ENCODE measurements at places on chromosomes 2 and 18. TPM values are rescaled to one million over a fixed set of nuclear protein-coding genes. Genes with fewer than 3 reads are reported as not detected.

DNA sequence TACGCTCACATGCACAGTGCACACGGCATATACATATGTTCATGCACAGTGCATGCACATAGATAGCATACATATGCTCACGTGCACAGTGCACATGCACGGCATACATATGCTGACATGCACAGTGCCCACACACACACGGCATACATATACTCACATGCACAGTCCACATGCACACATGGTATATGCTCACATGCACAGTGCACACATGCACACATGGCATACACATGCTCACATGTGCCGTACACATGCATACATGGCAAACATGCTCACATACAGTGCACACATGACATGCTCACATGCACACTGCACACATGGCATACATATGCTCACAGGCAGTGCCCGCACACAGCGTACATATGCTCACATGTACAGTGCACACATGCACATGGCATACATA lies 97.7 kb upstream of the CTDP1 start:
- no peaks in the 10 kb centered on the region for H3K36me3 ChIP-seq
- peaks cover 6% of the 10 kb centered on the region for H3K4me1 ChIP-seq
- H3K4me3 ChIP-seq: no peak overlapping the region
- no peak for DNase-seq

UGT1A9 gene
- not detected for total RNA-seq

LHCGR gene
- not detected for total RNA-seq

DNA sequence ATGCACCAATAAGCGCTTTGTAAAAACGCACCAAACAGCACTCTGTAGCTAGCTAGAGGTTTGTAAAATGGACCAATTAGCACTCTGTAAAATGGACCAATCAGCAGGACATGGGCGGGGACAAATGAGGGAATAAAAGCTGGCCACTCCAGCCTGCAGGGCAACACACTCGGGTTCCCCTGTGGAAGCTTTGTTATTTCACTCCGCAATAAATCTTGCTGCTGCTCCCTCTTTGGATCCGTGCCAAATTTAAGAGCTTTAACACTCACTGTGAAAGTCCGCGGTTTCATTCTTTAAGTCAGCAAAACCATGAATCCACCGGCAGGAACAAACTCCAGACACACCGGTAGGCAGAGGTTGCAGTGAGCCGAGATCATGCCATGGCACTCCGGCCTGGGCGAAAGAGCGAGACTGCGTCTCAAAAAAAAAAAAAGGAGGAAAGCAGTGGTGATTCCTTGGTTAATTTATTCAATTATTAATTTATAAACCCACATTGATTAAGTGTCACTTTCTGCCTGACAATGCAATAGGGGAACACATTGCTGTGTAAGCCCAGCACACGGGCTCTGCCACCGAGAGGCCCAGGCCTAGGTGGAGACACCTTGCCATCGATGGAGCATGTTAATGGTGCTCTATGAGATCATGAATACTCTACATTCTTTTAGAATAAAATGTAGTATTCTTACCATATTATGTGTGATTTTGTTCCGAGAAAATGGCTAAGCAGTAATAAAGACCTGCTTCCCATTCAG lies 687.6 kb upstream of the HS6ST1 start:
- H3K36me3 ChIP-seq: no peaks in the 10 kb centered on the region
- DNase-seq: peak; percentile 2
- no peaks in the 10 kb centered on the region for H3K4me1 ChIP-seq
- H3K27me3 ChIP-seq: no peaks in the 10 kb centered on the region

DNA sequence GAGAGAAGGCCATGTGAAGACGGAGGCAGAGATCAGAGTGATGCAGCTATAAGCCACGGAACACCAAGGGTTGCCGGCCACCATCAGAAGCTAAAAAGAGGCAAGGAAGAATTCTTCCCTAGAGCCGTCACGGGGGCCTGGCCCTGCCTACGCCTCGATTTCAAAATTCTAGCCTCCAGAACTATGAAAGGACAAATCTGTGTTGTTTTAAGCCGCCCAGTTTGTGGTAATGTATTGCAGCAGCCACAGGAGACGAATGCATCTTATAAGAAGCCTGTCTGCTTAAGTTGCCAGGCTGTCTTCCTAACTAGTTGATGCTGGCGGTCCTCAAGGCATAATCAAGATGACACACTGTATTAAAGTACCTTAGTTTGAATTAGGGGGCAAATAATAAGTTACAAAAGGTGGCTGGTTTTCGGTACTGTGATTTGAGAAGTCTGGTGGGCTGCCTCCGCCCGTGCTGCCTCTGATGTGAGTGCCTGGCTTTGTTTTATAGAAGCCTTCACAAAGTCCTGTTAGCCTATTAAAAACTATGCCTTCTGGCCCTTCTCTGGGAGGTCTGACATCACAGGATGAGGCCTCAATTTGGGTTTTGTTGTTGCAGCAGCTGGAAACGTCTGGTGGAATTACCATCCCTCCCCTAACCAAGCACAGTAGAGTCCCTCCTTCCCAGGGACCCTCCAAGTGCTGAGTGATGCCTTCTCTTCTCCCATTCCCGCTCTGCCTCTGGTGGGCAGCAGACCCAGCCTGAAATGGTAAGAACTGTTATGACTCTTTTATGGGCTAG lies 53.6 kb downstream of the SRD5A2 start:
- no peaks in the 10 kb centered on the region for H3K36me3 ChIP-seq
- H3K27ac ChIP-seq: no peak overlapping the region
- no peak overlapping the region for H3K4me3 ChIP-seq
- no peaks in the 10 kb centered on the region for H3K27me3 ChIP-seq
- no peaks in the 10 kb centered on the region for H3K4me1 ChIP-seq

PLEKHB2 gene
- total RNA-seq: 86.6 TPM

GRCh38 chr2:38600921-38601455 lies 1.7 kb downstream of the HNRNPLL start:
- no peaks in the 10 kb centered on the region for H3K27me3 ChIP-seq
- peak overlapping the region; percentile 98 for H3K27ac ChIP-seq
- no peak for DNase-seq
- no peaks in the 10 kb centered on the region for H3K36me3 ChIP-seq

RESP18 gene
- not detected for total RNA-seq

VWC2L gene
- not detected for total RNA-seq

MAPK4 gene
- 0.89 TPM for total RNA-seq

PNPT1 gene
- 27.1 TPM for total RNA-seq

SAG gene
- not detected for total RNA-seq

GRCh38 chr2:214410918-214411554 lies at the start of gene VWC2L:
Gene VWC2L, plus strand, starts transcription at chr2:214411054. Its CDS starts 3,140 bp downstream, at chr2:214414194.
- H3K4me3 ChIP-seq: no peak within 1 kb of the TSS
- H3K27me3 ChIP-seq: no peaks in the 10 kb centered on the region
- H3K36me3 ChIP-seq: no peaks in the 10 kb centered on the region
- peak; percentile 63 for DNase-seq

DNA sequence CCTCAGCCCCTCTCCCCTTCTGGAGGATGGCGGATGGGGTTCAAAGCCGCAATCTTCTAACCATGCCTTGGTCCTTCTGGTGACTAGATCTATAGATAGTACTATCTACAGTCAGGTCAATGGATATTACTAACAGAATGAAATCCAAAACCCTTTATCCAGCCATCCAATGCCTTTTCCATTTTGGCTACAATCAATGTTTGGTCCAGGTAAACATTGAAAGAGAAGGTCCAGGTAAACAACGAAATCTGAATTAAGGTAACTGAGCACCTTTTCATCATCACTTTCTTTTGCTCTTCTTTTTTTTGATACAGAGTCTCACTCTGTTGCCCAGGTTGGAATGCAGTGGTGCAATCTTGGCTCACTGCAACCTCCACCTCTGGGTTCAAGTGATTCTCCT lies 9.7 kb downstream of the PPP4R3B start:
- no peaks in the 10 kb centered on the region for H3K36me3 ChIP-seq
- H3K4me3 ChIP-seq: no peak overlapping the region
- DNase-seq: no peak

EFHD1 gene
- 3.8 TPM for total RNA-seq

DNA sequence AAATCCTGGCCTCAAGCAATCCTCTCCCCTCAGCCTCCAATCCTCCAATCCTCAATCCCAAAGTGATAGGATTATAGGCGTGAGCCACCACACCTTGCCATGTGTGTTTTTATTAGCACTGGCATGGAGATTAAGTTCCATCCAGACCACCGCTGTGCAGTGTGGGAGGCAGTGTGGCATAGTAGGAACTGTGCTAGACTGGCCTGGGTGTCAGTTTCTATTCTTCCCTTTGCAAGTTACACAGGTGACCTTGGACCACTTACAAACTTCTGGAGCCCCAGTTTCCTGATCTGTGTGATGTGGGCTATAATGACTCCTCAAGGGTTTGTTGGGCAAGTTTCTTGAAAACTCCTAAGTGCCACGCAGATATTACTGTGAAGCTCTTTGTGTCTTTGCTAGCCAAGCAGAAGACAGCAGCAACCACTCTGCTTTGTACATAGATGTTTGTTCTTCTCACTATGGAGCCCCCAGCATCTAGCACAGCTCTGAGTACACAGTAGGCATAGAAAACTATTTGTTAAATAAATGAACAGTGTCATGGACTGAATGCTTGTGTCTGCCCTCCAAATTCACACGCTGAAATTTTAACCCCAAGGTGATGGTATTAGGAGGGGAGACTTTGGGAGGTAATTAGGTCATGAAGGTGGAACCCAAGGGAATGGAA lies 93.0 kb downstream of the LBH start:
- H3K27ac ChIP-seq: no peak overlapping the region
- H3K27me3 ChIP-seq: no peaks in the 10 kb centered on the region
- DNase-seq: no peak
- no peak overlapping the region for H3K4me3 ChIP-seq
- no peaks in the 10 kb centered on the region for H3K4me1 ChIP-seq
- no peaks in the 10 kb centered on the region for H3K36me3 ChIP-seq

DLX2 gene
- total RNA-seq: not detected

DNA sequence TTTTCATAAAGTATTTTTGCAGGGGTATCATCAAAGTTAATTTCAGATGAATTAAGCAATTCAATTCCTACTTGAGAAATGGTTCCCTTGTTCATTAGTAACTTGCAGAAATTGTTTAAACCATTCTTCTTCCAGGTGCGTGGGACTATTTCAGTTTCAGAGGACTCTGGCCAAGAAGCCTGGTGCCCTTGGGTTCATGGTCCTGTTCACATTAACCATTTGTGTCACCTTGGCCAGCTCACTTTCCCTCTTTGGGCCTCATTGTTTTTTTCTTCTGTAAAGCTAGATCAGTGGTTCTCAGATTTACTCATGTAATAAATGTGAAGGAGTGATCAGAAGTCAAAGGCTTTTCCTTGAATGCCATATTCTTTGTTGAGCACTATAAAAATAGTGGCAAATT lies 112.4 kb upstream of the BZW1 start:
- no peaks in the 10 kb centered on the region for H3K4me1 ChIP-seq
- H3K27me3 ChIP-seq: no peaks in the 10 kb centered on the region
- H3K36me3 ChIP-seq: no peaks in the 10 kb centered on the region

FIGN gene
- total RNA-seq: 6.3 TPM

GRCh38 chr18:7202169-7202568 lies 28.7 kb upstream of the LRRC30 start:
- peaks cover 5% of the 10 kb centered on the region for H3K4me1 ChIP-seq
- H3K27me3 ChIP-seq: no peaks in the 10 kb centered on the region
- no peaks in the 10 kb centered on the region for H3K36me3 ChIP-seq
- no peak overlapping the region for H3K4me3 ChIP-seq

DNA sequence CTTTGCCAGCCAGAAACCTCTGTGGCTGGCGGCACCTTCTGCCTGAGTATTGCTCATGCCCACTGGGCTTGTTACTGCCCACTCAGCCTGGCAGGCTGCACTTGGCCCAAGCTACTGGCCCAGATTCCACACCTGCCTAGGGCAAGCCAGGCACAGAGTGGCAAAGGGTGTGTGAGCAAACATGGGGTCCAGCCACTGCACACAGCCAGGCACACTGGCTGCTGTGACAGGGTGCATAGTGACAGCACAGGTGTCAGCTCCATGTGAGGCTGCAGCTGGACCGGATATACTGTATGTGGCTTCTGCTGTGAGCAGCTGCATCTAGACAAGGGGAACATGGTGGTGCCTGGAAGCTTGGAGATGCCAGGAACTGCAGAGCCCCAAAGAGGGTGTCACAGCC lies 113.9 kb downstream of the COPS8 start:
- no peak overlapping the region for H3K4me3 ChIP-seq
- no peak for DNase-seq
- H3K27ac ChIP-seq: peak overlapping the region; percentile 39

DNA sequence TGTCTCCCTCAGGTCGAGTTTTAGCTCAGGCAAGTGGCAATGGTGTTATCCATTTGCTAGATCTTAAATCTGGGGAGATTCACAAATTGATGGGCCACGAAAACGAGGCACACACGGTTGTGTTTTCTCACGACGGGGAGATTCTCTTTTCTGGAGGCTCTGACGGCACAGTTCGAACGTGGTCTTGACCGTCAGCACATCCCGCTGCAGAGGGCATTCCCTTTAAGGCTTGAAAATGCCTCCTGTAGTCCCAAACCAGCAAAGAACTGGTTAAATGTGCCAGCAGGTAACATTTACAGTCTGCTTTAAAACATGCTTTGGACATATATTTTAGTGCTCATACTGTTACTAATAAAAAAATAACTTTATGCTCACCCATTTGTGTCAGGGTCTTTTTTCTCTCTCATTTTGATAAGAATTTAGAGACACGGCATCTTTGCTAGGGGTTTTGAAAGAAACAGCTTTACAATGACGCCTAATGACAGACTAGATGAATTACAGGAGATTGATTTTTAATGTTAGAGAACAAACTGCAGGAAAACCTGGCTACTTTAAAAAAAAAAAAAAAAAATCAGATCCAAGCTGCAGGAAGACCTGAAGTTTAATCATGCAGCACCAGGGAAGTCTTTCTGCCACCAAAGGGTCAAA lies 602 bp upstream of the VWC2L start:
- H3K27me3 ChIP-seq: no peaks in the 10 kb centered on the region
- no peak overlapping the region for H3K4me3 ChIP-seq
- DNase-seq: no peak
- H3K27ac ChIP-seq: no peak overlapping the region

DNA sequence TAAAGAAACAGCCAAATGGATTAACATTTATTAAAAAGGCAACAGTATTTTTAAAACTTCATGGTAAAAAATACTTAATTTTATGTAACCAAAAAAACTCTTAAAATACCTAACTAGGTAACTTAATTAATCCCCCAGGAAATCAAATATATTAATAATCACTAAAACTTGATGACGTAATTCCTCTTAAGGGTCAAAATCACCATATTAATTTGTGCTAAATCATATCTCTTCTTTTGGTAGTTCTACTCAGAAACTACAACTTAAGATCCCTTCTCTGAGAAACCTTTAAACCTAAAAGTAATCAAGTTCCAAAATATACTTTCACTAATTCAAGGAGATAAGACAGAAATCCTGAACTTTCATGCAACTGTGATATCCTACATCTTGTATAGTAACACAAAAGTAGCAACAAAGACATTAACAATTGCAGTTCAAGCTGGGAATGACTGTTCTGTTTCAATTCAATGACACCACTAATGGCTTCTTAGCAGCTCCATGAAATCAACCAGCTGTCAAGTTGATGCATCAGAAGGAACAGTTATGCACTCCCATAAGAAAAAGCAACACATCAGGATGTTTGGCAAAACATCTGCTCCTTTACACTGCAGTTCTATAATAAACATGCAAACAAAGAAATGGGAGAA lies 4.0 kb downstream of the BAZ2B start:
- no peaks in the 10 kb centered on the region for H3K36me3 ChIP-seq
- no peaks in the 10 kb centered on the region for H3K27me3 ChIP-seq
- peak; percentile 83 for DNase-seq
- H3K27ac ChIP-seq: peak overlapping the region; percentile 99

All from left lung (tissue), 14 donors.